ENCODE measurements at places on chromosomes 5 and 9. TPM values are rescaled to one million over a fixed set of nuclear protein-coding genes. Genes with fewer than 3 reads are reported as not detected.

- peak; percentile 6 for DNase-seq
Observed at GRCh38 chr5:28576022-28576421, 1537.6 kb upstream of the CDH9 start.

- peak; percentile 8 for DNase-seq
Observed at GRCh38 chr5:13278148-13278547, 666.3 kb downstream of the DNAH5 start.

- no peak for DNase-seq
Observed at GRCh38 chr5:2039180-2039531, 156.4 kb upstream of the IRX4 start.

GRCh38 chr5:129094924-129095899 lies 663 bp downstream of the ISOC1 start:
- DNase-seq: peak; percentile 16

- DNase-seq: no peak
Observed at GRCh38 chr9:112487799-112488340, 1.2 kb downstream of the KIAA1958 start.

DNA sequence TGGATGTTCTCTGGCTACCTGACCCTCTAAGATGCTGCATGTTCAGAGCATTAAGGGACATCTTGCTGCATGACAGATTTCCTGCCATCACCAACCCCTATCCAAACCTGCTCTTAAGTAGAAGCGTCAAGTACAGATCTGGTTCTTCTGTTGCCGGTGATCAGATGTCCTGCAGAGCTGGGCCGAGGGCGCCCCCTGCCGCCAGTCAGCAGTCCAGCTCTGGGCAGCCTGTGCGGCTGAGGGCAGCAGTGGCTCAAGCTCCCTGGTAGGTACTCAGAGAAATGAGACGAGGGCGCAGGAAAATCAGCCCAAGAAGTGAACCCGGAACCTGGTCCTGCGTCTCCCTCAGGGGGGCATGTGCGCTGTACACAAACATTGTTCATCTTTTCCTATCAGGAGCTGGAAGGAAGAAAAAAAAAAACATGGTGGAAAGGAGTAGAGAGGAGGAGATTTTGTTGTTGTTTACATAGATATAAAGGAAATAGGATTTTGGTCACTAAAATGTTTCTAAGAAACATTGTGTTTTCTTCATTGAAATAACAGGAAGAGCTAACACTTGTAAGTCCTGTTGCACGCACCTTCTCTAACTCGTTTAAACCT lies 95.8 kb downstream of the CFAP90 start:
- DNase-seq: peak; percentile 44

DNA sequence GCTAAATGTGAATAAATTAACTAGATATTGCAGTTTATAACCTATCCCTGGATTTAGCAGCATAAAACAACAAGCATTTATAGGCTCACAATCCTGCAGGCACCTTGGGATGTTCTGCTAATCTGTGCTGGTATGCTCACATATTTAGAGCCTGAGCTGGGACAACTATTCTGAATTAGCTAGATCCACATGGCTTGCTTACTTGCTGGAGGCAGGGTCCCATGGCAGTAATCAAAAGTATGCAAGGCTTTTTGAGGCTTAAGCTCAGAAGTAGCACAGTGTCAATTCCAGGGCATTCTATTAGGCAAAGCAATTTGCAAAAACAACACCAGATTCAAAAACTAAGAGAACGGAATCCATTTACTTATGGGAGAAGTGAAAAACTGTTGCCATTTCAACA lies 745.0 kb upstream of the ACO1 start:
- no peak for DNase-seq

DNA sequence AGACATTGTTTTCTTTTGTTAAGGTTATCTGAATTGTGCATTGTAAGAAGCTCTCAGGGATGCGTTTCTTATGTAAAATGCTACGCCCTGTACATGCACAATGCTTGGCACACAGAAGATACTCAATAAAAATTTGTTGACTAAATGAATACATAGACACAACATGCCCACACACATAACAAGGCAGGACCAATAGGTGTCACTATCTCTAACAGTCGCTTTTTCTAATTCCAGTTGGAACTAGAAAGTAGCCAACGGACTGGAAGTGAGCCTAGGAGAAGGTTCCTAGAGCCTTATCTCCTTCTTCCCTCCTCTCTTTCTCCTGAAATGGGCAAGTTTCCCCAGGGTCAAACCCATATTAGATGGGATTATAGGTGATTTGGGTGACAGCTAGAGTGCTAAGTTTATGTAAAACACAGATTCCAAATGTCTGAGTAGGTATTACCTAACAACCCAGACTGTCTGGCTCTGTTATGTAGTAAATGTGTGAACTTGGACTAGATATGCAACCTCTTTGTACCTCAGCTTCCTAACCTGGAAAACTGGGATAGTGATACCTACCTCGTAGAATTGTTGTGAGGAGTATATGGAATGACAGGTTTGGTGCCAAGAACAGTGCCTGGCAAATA lies 603.0 kb downstream of the RAB3C start:
- no peak for DNase-seq

GRCh38 chr5:157143127-157143971 lies 684 bp upstream of the MED7 start:
- DNase-seq: peak; percentile 31

GRCh38 chr5:77379558-77380061 lies 112.5 kb downstream of the WDR41 start:
- DNase-seq: no peak

GRCh38 chr5:59768152-59769040 lies 125.1 kb downstream of the PDE4D start:
- peak; percentile 66 for DNase-seq

GRCh38 chr9:120257483-120257882 lies 322.5 kb downstream of the CDK5RAP2 start:
- DNase-seq: no peak

DNA sequence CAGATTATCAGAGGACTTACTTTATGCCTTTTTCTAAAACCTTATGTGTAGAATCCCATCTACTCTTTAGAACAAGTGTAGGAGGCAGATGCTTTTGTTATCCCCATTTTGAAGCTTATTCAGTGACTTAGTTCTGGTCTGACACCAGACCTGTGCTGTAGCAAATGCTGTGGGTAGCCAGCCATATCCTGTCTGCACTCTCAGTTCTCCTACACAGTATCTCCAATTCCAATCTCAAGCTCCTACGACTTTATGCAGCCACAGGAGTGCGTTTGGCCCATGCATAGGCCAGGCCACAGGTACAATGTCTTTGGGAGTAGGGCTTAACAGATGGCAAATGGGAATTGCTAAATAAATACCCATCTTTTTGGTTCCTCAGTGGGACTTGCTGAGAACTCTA lies 292.6 kb downstream of the MCTP1 start:
- DNase-seq: no peak

- no peak for DNase-seq
Observed at GRCh38 chr9:97567182-97567893, 65.8 kb downstream of the TSTD2 start.

GRCh38 chr9:15369238-15369637 lies 53.4 kb upstream of the SNAPC3 start:
- no peak for DNase-seq

DNA sequence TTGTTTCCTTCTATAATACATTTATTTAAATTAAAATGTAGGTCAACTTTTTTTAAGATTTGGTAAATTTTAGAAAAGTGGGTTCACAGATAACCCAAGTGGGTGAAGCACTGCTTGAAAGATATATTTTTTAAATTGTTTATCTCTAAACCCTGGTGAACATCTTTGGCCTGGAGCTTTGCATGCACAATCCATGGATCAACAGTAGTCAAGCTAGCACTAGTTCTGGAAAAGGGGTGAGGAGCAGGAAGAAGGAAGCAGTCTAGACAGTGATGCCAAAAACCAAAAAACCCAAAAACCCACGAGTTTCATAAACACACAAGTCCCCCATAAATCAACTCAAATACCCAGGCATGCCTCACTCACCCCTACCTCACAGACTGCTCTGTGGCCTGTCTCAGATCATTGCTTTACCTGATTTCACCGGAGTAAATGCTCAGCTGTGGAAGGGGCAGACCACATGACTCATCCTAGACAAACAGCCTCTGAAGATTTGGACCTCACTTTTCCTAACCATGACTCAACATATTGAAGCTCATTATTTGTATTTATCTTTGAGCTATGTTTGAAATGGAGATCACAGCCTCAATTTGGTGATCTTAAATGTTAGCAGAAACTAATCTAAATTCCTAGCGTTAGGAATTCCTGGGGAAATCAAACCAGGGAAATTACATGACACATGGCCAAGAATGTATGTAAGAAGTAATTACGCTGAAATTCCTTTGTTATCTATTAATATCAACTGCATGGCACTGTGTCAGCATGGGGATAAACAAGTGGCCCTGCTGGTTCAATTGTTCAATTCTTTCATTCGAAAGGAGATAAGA lies 149.6 kb downstream of the ZNF608 start:
- DNase-seq: peak; percentile 90

GRCh38 chr9:22141908-22142307 lies 132.8 kb upstream of the CDKN2B start:
- no peak for DNase-seq

- DNase-seq: peak; percentile 80
Observed at GRCh38 chr5:14816999-14817761, 54.4 kb downstream of the ANKH start.

GRCh38 chr5:164578911-164579310 lies 1073.5 kb downstream of the MAT2B start:
- no peak for DNase-seq

Gene GGTA1
- total RNA-seq: not detected

Gene AK8
- total RNA-seq: 0.43 TPM

Gene MCCC2
- total RNA-seq: 66.1 TPM

Gene HTR1A
- total RNA-seq: not detected

Gene SH3GL2
- total RNA-seq: 0.67 TPM

Gene KLHL3
- 1.3 TPM for total RNA-seq

Gene CSNK1G3
- 65.5 TPM for total RNA-seq
